ENCODE measurements at places on chromosomes 12 and 14. TPM values are rescaled to one million over a fixed set of nuclear protein-coding genes. Genes with fewer than 3 reads are reported as not detected.

DNA sequence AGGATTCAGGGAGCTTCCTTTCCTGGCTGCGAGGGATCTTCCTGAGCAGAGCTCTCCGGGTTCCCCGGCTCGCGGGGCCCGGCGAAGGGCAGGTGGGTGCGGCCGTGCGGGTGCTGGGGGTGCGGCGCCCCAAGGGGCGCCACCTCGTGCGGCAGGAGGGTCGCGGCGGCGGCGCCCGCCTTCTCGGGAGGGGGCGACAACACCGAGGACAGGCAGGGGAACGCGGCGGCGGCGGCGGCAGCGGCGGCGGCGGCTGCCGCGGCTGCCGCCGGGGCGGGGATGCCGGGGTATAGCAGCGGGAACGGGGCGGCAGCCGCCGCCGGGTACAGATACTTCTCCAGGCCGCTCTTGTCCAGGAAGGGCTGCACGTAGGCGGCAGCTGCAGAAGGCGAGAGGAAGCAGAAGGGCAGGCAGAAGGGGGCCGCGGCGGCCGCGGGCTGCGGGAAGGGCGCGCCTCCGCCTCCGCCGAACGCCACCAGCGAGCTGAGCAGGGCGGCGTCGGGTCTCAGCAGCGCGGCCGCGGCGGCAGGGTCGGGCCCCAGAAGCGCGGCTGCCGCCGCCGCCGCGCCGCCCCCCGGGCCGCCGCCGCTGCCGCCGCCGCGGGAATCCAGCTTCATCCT, 2.7 kb downstream of the BHLHE41 start:
- DNase-seq: peak; percentile 74
- no peaks in the 10 kb centered on the region for H3K36me3 ChIP-seq
- H3K4me3 ChIP-seq: peak overlapping the region; percentile 54
- peaks cover 100% of the 10 kb centered on the region for H3K27me3 ChIP-seq
- H3K27ac ChIP-seq: no peak overlapping the region

The GALNT6 gene
- total RNA-seq: not detected

DNA sequence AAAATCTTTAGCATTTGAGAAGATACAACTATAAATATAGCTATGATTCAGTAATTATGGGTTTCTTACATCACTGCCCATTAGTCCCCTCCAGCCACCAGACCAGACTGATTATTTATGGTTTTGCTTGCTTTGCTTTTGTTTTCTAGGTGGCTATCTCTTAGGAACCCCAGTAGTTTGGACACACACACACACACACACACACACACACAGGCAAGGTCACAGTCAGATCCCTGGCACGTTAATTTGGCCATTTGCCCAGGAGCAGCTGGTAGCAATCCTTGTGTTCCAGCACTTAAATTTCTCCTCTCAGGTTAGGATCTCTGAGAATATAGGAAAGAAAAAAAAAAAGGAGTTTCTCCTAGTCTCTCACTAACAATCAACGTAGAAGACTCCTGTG, 90.2 kb upstream of the RESF1 start:
- no peak overlapping the region for H3K4me3 ChIP-seq
- no peak for DNase-seq
- no peaks in the 10 kb centered on the region for H3K27me3 ChIP-seq
- H3K27ac ChIP-seq: no peak overlapping the region

DNA sequence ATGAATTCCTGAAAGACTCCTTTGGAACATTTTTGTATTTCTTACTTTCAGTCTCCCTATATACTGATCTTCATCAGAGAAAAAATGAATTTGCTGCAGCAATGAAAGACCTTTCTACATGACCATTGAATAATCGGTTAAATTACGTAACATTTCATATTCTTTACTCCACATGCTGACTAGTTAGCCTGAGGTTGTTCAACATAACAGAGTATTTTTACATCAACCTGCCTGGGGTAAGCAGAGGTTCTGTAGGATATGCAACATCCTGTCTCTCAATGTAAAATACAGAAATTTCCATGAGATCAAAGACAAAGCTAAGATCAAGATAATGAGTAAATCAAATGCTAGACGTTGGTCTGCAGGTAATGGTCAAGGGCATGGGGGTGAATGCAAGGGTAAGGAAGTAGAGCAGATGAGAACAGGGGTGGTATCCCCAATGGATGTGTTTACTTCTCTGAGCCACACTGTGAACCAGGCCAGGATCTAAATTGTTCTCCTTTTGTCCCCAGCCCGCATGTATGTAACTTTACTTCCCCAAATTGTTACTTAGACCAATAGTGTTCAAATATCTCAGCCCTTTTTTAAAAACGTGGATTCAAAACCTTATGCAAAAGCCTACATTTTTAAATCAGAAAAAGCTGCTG, 45.4 kb downstream of the DUSP6 start:
- H3K4me3 ChIP-seq: no peak overlapping the region
- H3K27ac ChIP-seq: no peak overlapping the region
- H3K4me1 ChIP-seq: peaks cover 6% of the 10 kb centered on the region

The TAS2R20 gene
- total RNA-seq: 6.4 TPM

GRCh38 chr14:98226411-98226810, 1045.6 kb downstream of the BCL11B start:
- H3K4me3 ChIP-seq: no peak overlapping the region
- no peaks in the 10 kb centered on the region for H3K27me3 ChIP-seq
- no peaks in the 10 kb centered on the region for H3K36me3 ChIP-seq
- no peak for DNase-seq
- H3K4me1 ChIP-seq: no peaks in the 10 kb centered on the region

The AKAP6 gene
- 7.3 TPM for total RNA-seq

DNA sequence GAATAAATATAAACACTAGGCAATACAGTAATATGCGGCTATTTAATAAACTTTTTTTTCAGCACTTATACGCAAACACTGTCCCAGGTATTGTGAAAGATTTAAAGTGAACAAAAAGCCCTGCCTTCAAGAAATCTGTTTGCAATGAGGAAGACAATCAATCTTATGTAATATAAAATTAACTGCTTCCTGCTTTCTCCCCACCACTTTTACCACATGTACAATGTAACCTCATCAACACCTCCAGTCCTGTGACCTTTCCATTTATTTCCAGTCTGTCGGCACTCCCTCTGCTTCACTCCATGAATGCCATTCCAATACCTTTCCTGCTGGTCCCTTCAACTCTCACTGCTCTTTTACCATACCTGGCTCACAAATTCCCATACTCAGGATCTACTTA, 10.5 kb downstream of the SNX6 start:
- no peaks in the 10 kb centered on the region for H3K4me1 ChIP-seq
- no peak overlapping the region for H3K4me3 ChIP-seq
- H3K27ac ChIP-seq: no peak overlapping the region
- no peaks in the 10 kb centered on the region for H3K27me3 ChIP-seq
- DNase-seq: no peak

The DBX2 gene
- total RNA-seq: 0.06 TPM
